Right renal cortex interstitium (tissue), 3 donors: ENCODE measurements at places on chromosomes 13 and 19. TPM values are rescaled to one million over a fixed set of nuclear protein-coding genes. Genes with fewer than 3 reads are reported as not detected.

DNA sequence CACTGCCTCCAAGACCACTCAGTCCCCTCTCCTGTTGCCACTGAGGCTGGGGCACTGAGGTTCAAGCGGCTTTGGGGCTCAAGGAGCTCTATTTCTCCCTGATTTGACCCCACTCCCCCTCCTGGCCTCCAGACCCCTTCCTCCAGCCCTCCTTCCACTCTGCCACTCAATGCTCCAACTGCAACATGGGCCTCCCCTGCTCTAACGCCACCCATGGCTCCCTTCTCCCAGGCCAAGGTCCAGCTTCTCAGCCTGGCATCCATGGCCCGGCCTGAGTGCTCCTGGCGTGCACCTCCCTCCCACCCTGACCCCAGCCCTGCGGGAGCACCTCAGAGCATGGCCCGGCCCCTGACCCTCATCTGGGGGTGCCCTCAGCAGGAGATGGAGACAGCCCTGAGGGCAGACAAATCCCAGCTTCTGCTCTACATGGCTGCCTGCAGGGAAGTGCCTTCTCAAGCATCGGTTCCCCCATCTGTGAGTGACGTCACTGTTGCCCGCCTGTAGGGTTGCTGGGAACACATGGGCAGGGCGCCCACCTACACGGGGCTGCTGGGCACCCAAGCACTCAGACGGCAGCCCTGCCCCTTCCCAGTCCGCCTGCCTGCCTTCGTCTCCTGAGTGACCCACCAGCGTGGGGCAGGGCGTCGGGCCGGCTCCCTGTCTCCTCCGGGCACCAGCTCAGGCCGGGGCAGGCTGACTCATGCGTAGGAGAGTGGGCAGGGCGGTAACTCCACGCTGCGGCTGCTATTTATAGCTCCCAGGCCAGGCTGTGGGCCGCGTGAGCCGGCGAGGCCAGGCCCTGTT is 1.6 kb upstream of the DIRAS1 start:
- DNase-seq = no peak

DNA sequence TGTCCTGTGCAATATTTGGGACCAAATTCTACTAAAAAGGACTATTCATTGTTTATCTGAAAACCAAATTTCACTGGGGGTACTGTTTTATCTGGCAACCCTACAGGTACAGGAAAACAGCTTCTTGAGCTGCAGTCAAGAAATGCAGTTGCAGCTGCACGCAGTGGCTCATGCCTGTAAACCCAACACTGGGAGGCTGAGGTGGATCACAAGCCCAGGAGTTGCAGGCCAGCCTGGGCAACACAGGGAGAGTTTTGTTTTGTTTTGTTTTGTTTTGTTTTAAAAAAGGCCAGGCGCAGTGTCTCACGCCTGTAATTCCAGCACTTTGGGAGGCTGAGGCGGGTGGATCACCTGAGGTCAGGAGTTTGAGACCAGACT is 11.6 kb upstream of the ZSCAN1 start:
- DNase-seq = no peak

DNA sequence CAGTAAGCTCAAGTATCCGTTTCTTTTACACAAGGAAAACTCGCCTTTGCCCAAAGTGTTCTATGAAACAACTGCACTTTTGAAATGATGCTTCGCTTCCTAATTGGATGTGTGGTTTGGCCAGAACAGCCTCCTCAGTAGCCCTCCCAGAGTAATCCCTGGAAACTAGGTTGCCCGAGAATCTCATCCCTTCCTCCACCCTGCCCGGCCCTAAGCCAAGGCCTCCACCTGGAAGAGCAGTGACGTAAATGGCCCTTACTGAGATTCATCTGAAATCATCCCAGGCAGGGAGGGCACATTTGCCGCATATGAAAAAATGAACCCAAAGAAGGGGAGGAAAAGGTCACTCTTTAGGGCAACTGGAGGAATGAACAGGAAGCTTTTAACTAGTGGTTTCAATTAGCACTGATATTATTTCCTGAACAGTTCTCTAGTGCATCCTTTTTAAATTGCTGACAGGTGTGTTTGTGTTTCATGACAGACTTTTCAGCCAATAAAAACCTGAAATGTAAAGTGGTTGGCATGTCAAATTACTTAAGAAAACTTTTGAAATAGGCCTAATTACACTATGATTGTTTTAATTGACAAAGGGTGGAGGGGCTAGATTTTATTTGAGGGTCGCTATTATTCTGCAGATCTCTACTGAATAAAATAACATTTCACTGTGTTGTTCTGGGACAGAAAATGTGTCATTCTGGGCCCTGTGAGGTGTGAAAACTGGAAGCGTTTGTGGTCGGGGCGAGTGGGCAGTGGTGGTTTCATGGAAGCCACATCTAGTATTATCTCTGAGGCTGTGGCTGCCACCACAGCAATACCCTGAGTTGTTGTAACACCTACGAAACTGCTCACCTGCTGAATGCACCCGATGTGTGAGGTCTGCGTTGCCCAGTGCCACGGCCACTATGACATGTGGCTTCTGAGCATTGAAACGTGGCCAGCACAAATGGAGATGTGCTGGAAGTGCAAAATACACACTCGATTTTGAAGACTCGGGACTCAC is 112.1 kb downstream of the ZIC5 start:
- DNase-seq = no peak

NFIX gene
- 14.2 TPM for polyA plus RNA-seq

GRCh38 chr19:20969498-20969897 is 46.4 kb downstream of the ZNF85 start:
- DNase-seq = no peak

ZNF607 gene
- 13.2 TPM for polyA plus RNA-seq

ANGPTL4 gene
- 1.7 TPM for polyA plus RNA-seq

DNA sequence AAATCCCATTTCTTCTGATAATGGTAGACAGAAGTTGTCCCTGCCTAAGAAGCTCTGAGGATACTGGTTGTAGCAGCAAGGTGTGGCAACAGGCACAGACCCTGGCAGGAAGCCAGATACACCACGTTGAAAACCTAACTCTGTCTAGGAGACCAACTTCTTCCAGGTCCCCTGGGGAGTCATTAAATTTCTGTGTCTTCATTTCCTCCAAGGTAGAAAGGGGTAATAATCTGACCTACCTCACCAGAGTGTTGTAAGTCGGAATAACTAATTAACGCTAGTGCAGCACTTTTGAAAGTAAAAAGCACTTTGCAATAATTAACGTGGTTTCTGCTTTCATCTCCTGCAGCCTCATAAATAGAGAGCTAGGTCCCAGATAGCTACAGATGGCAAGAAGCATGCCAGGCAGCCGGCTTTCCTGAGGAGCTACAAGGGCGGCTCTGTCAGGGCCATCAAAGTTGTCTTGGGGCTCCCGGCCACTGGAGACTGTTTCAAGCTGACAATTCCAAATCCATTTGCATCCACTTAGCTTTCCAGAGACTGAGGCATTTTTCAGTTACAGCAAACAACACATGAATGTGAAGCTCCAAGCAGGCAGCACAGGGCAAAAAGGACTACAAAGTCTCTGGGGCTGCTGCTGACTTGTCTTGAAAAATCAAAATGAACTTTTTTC is 176.2 kb downstream of the FOXO1 start:
- no peak for DNase-seq

GRCh38 chr13:29195456-29195855 is 375.3 kb downstream of the MTUS2 start:
- no peak for DNase-seq

- no peak for DNase-seq
Observed at GRCh38 chr13:48411147-48411794, 1.6 kb downstream of the LPAR6 start.

DNA sequence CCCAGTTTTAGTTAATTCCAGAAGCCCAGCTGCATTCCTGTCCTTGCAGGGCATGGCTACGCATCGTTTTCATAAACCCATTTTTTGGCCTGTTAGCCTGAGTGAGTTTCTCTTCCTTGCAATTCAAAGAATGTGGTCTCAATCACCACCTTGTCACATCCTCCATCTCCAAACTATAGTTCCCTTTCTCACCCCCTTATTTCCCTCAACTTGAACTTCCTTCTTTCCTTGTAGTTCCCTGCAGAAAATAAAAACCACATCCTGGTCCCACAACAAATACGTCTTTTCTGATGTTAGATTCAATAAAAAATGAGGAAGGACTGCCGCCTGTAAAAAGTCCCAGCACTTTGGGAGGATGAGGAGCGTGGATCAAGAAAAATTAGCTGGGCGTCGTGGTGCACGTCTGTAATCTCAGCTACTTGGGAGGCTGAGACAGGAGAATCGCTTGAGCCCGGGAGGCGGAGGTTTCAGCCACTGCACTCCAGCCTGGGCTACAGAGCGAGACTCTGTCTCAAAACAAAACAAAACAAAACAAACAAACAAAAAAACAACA is 13.2 kb downstream of the ADGRE3 start:
- no peak for DNase-seq

- DNase-seq = no peak
Observed at GRCh38 chr19:2810141-2811091, 9.3 kb upstream of the ZNF554 start.

DNA sequence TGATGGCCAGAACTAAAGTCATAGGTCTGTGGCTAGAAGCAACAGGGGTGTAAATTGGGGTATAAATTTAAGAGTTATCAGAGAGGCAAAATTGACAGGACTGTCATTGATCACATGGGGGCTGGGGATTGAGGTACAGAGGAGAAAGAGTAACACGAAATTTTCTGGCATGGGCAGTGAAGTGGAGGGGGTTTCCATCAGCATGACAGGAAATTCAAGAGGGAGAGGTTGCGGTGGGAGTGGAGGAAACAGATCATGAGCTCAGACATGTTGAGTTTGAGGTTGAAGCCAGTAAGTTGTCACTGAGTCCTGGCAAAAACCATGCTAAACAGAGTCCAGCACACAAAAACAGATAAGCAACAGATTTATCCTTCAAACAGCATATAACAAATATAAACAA is 192.1 kb upstream of the TSC22D1 start:
- no peak for DNase-seq

DNA sequence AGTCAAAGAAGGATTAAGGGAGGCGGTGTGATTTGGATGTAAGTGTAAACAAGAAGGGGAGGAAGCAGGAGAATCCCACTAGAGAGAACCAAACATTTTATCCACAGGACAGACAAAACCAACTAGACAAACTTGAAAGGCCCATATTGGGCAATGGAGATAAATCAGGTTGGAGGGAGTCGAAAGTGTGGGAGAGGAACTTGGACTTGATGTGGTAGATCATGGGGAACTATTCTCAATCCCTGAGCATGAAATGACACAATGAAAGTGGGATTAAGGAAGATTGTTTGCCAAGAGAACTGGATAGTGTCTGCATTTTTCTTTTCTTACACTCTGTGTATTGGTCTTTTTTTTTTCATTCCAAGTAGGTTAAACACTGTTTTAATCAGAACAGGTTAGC is 17.9 kb downstream of the GPR183 start:
- no peak for DNase-seq

RUBCNL gene
- polyA plus RNA-seq = 1.9 TPM

DNA sequence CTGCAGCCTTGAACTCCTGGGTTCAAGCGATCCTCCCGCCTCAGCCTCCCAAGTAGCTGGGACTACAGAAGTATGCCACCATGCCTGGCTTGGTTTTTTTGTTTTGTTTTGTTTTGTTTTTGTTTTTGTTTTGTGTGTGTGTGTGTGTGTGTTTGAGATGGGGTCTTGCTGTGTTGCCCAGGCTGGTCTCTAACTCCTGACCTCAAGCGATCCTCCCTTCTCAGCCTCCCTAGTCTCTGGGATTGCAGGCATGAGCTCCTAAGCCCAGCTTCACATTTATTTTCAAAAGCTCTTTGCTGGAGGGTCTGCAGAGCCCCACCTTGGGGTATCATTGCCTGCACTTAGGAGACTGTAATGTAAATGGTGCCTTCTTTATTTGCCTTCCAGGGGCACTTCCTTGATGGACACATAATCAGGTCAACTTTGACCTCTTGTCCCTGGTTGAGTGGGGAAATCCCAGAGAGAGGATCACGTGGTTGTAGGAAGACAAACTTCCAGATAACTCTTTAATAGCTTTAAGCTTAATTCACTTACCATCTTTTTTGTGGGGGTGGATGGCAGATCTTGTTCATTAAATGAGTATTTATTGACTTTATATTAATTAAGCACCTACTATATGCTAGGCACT is 72.9 kb upstream of the NPAS1 start:
- no peak for DNase-seq

- DNase-seq = no peak
Observed at GRCh38 chr19:28377077-28377476, 835.9 kb downstream of the UQCRFS1 start.

CATSPERD gene
- not detected for polyA plus RNA-seq

GAPDHS gene
- polyA plus RNA-seq = not detected

DNA sequence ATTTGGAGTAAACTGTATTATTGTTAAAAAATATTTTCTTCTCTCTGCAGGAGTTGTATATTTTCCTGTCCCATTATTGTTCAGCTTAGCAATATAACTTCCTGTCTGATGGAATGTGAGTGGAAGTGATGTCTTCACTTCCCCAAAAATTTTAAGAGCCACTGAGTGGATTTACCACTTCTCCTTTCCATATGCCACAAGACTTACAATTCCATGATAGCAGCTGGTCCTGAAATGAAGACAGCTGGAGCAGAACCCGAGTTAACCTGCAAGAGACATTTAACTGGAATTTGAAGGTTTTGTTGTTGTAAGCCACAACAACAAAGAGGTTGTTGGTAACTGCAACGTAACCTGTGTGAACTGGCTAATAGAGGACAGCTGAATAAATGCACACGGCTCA is 23.4 kb upstream of the TBC1D4 start:
- no peak for DNase-seq

ZNF284 gene
- polyA plus RNA-seq = 4.3 TPM

FLT3 gene
- polyA plus RNA-seq = 0.25 TPM

DNA sequence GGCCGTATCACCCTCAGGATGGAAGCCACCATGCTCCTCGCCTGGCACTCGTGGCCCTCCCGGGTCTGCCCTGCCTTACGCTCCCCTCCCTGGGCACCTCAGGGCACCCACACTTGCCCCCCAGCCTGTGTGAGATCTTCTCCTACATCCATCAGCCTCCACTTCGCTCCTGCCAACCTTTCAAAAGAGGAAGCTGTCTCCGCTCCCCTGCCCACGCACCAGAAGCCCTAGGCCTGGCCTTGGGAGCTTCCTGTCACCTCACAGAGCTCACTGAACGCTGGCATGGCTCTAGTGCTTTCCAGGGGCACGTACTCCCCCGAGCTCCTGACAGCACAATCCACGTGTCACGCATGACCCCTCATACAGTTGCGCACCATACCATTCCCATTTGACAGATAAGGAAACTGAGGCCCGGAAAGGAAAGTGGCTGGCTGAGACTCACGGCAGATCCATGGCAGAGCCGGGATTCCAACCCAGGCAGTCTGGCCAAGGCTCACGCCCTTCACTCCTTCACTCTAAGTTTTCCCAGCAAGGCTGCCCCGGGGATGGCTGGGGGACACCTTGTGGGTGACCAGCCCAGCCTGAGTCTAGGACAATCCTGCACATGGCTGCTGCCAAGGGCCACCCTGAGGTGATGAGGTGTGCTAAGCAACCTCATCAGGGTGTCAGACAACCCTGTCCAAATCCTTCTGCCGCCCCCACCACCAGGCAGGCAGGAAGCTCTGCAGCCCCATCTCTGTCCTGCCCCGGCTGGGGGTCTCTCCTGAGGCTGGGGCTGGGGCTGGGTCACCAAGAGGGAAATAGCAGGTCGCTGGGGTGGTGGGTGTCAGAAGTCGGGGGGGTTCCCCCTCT is 19.3 kb downstream of the PPP1R12C start:
- DNase-seq = no peak

CABP5 gene
- polyA plus RNA-seq = not detected
